ENCODE measurements at places on chromosomes 3 and 15.

DNA sequence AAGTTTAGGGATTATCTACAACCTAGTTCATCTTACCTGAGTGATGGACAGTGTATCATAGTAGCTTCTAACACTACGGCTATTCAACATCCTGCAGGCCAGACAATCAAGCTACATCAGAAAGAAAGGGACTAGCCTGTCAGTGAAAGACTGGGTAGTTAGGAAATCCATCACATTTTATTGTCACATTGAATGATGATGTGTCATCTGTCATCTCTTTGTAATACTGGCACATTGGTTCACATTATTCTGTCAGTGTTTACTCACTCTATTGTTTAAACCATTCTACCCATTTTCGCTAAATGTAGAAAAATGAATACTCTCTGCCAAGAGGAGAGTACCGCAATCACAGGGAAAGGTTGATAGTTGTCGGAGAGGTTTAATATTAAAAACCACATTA, 1155.8 kb downstream of the TUSC7 start:
- DNase-seq, result no peak

DNA sequence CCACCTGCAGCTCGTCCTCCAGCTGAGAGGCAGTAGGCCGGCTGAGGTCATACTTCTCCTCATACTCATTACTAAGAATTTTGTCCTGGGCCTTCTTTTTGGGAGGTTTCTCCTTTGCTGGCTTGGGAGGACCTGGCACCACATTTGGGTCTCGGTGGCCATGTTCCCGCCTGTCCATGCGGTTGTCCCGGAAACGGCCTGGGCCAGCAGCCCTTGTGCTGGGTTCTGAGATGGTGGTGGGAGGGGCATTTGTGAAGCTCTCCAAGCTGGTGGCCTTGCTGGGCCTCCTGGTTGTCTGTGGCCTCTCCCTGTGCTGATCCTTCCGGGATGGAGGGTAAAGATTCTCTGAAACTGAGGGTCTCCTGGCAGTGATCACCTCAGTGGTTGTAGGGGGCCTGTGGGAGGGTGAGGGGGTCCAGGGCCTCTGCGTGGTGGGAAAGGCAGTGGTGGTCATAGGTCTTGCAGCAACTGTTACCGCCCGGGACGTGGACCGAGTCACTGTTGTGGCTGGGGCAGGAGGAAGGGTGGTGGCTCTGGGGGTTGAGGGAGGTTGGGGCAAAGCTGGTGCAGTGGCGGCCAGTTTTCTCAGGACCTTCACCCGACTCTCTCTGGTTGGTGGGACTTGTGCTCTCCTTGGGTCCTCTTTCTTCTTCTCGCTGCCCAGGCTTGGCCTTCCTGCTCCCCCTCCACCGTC, 2.5 kb downstream of the CCDC80 start:
- DNase-seq, result no peak

- DNase-seq, result no peak
Measured at GRCh38 chr3:46586738-46587246, 20.7 kb upstream of the LRRC2 start.

GRCh38 chr15:51424780-51425179, 83.3 kb downstream of the GLDN start:
- DNase-seq, result no peak

DNA sequence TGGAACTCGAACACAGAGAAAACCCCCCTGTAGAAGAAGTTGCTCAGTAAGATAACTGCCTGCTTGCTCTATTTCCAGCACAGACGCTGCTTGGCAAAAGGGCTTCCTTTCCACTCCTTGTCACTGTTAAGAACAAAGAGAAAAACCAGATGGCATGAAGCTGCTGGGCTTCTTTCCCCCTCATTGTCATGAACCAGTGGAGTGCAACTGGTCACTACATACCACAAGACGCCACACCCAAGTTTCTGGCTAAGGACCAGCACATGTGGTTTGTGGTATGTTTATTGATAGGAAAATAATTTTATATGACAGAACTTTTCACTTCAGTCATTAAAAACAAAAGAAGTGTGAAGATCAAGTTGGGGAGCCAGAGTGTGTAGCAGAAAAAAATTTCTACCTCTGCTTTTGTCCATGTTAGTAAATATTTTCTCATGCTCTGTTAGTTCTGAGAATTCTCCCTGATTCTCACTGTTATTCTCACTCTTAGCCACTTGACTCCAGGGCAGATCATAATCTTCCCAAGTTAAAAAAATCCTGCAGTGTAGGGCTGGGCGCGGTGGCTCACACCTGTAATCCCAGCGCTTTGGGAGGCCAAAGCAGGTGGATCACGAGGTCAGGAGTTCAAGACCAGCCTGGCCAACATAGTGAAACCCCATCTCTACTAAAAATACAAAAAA, 37.9 kb downstream of the CLK3 start:
- no peak for DNase-seq

DNA sequence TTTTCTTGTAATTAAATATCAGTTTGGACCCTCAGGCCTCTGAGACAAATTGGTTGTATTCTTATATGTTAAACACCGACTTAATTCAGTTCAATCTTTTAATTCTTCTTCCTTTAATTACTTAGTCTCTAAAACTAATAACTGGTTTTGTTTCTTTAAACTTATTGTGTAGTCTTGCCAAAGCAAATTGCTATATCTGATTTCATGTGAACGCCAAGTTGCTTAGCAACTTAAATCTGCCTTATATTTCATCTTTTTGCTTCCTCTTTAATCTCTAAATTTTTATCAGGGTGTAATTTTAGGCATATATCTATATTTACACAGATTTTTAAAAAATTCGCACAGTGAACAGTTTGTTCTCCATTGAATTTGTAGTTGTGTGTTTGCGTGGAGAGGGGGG, 82.2 kb downstream of the CADM2 start:
- no peak for DNase-seq

- no peak for DNase-seq
Measured at GRCh38 chr3:141412936-141413354, 44.6 kb downstream of the ZBTB38 start.

- no peak for DNase-seq
Measured at GRCh38 chr3:112904786-112905185, 58.1 kb upstream of the CD200R1L start.

- no peak for DNase-seq
Measured at GRCh38 chr3:39349080-39349479, 19.6 kb downstream of the CCR8 start.

- no peak for DNase-seq
Measured at GRCh38 chr15:65217526-65218482, 6.5 kb upstream of the CILP start.

DNA sequence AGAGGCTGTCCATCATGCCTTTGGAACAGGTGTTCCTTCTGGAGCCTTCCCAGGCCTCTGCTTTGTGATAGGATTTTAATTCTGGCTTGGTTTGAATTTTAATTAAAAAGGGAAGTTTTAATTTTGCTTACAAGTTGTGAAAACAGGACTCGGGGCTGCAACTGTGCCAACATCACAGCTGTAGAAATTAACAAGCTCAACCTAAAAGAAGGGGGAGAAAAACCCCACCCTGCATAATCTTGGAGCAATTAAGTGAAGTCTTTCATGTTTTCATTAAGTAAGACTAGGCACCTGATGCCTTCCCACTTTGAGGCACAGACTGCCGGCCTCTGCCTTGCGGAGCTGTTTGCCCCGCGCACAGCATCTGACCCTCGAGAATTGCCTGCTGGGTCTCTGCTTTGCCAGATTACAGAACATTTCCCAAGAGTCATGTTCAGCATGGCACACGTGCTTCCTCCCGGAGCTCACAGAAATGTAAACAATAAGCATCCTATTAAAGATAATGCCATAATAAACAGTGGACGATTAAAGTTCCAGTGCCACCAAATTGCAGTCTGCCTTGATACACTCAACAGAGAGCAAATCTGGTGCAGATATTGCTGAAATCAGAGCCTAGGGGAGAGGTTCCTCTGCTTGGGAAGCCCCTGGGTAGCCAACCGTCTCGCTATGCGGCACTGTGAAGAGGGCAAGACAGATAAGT, 364.2 kb downstream of the LRTM1 start:
- DNase-seq, result no peak

DNA sequence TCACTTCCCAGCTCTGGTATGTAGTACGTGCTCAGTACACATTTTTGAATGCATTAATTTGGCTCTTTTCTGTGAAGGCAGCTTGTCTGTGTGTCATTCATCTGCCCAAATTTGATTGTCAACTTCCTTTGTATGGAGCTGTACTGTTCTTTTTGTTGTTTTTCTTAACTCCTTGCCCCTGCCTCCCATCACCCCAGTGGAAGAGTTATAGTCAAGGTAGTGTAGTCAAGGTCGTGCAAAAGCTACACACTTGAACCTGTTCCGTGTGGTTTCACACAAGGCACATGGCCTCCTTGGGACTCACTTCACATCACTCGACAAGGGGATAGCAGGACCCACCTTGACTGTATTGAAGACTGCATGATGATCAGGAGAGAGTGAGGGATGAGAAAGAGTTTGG, 37.6 kb downstream of the SMAD3 start:
- no peak for DNase-seq

GRCh38 chr3:185283374-185283935, 29.6 kb upstream of the EHHADH start:
- DNase-seq, result no peak

DNA sequence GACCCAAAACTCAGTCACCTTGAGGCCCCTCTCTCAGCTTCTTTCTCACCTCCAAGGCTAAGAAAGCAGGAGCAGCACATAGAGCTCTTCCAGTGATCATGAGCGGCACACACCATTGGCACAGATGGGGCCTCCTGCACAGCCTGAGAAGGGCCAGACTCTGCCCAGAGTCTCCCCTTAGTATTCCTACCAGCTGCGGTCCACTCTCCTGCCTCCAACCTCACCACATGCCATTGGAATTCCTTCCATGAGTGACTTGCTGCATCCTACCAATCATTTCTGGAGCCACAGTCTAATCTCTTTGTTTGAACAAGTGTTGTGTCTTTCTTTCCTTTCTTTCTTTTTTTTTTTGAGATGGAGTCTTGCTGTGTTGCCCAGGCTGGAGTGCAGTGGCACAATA, 39.3 kb downstream of the CDCP1 start:
- DNase-seq, result no peak

DNA sequence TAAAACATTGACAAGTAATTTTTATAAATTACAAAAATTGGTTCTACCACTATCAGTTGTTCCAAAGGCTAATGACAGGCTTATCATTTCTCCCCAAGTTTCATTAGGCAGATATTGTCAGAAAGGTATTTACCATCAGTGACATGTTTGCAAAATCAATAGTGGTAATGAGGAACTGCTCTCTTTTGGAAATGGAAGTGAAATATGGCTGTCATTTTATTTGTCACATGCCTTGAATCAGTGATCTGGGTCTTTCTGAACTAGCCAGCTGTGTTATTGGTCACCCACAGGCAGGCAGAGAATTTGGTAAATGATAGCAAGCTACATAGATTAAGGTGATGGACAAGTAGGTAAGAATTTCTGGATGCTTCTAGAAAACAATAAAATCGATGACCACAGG, 268.0 kb upstream of the ARHGEF26 start:
- no peak for DNase-seq

DNA sequence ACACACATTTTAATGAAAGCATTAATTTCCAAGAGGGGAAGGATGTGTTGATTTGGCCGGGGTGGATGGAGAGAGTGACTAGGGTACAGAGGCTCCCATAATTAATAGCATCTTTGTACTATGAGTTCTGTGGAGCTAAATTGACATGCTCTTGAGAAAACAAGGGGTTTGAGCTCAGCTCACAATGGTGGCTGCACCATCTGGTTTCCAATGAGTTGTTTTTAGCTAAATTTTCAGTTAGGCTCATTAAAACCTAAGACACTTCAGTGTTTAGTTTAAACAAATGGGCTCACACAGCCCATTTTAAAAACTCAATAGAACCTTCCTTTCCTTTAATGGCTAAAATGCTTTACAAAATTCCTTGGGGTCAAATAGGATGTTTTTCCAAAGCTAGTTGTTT, 199.7 kb downstream of the TNIK start:
- DNase-seq, result no peak

GRCh38 chr3:67798412-67798811, 144.0 kb upstream of the SUCLG2 start:
- DNase-seq, result no peak

DNA sequence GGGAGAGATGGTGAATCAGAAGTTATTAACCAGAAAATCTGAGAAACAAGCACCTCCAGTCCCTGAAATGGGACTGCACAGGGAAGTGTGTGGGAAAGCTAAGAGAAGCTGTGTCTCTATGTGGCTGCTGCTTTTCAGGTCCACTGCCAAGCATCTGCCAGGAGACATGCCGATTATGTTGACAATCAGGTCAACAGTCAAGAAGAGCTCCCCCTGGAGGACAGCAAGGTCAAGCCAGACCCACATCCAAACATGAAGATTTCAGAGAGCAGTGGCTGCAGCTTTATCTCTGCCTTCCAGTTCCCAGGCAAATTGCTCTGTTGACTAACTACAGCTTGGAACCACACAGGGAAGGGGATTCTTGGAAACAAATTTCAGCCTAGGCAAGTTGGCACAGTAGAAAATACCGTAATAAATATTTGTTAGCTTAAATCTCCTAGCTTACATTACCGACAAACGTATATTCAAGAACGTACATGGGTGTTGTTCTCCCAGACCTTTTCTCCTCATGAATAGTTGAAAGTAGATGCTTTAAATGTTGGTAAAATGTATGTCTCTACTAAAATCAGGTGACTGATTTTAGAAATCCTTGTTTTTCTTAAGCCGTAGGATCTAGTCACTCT, 394.5 kb upstream of the RARB start:
- no peak for DNase-seq
